ENCODE measurements at places on chromosomes 6 and 20.

DNA sequence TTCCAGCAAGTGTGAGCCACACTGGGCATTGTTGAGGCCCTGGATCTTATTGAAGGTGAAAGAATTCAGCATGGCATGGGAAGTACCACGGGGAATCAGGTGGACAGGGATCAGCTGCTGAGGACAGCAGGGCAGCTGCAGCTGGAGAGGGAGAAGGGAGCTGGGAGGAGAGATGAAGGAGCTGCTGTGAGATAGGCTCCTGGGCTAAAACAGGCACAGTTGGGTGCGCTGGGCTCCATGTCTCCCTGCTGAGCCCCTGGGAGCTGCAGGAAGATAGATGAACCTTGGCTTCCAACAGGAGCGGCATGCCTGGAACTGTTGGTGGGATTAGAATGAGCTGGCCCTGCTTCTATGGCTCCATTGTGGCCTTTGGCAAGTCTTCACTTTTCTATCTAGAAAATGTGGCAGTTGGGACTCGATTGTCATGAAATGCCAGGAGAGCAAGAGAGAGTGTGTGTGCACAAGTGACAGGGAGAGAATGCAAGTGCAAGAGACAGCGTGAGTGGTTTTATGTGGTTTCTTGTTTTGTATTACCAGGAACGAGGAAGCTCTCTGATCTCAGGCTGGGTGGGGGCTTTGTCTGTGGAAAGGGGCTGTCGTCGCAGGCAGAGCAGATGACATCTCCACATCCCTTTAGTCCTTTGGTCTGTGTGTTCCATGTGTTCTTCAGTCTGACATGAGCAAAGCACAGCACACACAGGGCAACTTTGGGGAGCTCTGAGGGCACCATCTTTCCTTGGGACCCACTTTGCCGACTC is 20.4 kb downstream of the SNPH start:
- DNase-seq, result no peak

GRCh38 chr20:51413857-51414256 is 128.7 kb downstream of the NFATC2 start:
- DNase-seq, result no peak

- no peak for DNase-seq
These were observed 851.2 kb downstream of the DHX35 start for GRCh38 chr20:39813190-39813829.

DNA sequence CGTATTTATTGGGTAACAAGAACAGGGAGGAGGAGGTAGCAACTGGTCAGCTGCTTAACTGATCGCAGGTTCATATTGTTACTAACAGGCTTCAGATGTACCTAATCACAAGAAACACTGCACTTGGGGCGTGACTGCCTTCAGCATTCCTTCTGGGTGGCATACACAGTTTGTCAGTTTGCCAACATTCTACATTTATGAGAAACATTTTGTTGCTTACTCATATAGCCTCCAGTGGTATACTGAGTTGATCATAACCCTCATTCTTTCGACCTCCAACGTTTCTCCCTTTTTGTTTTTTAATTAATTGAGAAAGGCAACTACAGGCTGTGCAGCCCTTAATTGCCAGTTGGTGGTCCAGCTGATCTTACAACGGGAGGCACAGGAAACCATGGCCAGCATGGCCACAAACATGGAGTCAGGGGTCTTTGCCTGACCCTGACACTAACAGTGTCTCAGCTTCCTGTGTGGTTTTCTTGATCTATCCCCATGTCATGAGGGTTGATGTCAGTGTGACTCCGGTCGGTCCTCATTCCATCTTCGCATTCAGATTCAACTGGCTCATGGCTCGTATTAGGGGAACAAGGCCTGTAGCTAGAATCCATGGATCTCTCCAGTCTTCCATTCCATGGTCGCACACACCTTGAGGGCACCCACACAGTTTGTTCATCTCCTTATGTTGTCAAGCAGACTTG is 9.4 kb downstream of the EPB41L2 start:
- no peak for DNase-seq

GRCh38 chr6:93568169-93568568 is 148.8 kb upstream of the EPHA7 start:
- DNase-seq, result no peak

DNA sequence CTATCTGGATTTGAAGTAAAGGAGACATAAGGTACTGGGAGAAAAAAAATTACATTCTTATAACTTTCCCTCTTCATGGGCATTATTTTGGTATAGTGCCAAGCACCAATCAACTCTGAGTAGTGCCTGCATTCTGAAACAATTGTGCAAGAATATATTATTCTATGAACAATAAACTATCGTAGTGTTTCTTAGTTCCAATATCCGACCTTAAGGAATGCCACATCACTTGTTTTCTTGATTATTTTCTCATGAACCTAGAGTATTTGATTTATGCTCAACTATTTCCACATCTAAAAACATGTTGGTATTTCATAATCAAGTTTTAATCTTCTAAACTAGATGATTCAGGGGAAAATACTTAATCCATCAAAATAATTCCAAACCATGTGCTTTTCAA is 294.4 kb upstream of the TBX18 start:
- DNase-seq, result no peak

Measured in stimulated activated CD4-positive, alpha-beta T cell treated with anti-CD3 and anti-CD28 coated beads, TNF-alpha, amount 100 ng/mL, for 48 hours (primary cell).